ENCODE measurements at places on chromosomes 11 and 22.

DNA sequence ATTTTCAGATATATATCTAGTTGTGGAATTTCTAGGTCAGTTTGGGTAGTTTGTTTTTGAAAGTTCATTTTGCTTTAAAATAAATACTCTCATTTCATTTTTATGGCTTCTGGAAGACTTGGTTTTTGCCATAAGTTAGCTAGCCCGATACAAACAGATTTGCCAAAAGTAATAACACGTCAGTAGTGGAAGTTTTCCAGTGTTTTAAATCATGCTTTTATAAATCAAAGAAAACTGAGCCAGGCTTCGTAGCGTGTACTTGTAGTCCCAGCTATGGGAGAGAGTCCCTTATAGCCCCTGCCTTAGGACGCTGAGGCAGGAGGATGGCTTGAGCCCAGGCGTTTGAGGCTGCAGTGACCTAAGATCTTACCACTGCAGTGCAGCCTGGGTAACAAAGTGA, 21.7 kb upstream of the MICALL1 start:
- DNase-seq: no peak

DNA sequence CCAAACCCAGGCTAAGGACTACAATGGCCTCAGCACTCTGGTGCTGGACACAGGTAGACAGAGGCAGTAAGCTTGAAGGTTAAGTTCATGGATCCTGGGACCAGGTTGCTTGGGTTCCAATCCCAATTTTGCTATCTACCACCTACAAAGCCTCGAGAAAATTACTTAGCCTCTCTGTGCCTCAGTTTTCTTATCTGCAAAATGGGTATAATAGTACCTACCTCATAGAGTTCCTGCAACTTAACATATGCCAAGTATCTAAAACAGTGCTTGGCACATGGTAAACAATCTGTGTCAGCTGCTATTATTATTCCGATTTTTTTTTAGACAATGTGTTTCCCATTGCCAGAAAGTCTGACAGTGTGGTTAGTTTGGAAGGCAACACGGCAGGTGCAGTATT, 37.5 kb downstream of the SYN3 start:
- DNase-seq: no peak

DNA sequence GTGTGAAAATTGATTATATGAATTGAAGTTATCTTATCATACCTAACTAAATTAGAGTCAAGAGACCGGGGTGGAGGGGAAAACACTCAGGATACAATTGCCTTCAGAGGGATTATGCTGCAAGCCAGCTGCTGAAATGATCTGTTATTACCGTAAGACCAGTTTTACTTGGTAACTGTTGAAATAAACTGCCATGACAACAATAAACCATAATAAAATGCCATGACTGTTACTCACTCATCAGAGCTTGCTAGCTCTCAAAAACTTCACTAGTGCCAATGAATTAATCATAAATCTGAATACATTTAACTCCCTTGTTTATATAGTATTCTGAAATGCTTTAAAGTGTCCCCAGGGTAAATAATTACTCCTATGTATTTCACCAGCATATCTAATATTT, 68.2 kb downstream of the CASP12 start:
- no peak for DNase-seq

DNA sequence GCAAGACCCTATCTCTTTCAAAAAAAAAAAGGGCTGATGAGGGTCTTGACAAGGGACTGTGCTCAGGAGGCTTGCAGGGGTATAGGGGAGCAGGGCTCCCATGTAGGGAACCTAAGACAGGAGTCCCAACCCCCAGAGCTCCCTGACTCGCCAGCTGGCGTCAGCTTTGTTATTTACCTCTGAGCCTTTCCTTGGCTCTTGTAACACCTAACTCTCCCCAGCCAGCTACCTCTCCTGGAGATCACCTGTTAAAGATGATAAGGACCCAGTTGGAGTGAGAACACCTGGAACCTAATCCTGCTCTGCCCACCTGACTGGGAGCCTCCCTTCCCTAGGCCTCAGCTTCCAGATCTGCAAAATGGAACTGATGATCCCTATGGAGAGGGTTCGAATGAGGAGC, 13.2 kb downstream of the SLC35E4 start:
- no peak for DNase-seq

GRCh38 chr22:48898524-48899250, 929.0 kb downstream of the BRD1 start:
- DNase-seq: no peak

DNA sequence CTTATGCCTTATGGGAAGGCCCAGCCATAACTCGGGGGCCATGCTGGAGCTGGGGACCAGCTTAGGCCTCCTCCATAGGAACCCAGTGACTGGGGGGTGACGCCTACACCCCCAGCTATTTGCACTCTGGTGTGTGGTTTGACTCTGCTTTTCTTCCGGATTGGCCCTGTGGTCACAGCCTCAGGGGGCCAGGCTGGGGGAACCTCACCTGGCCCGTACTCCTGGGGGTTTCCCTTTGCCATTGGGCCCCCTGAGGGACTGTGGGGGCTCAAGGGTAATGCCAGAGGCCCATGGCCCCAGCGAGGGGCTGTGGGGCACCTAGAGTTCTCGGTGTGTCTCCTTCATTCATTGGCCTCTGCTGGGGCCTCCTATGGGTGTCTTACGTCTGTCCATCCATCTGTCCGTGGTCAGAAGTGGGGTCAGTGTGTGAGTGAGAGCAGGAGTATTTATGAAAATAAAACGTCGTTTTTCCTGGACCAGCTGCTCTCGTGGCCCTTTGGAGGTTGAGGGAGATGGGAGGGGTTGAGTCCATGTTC, 6.3 kb upstream of the SH3BP1 start:
- no peak for DNase-seq

- DNase-seq: no peak
Observed at GRCh38 chr11:126026579-126026978, 36.1 kb downstream of the CDON start.

DNA sequence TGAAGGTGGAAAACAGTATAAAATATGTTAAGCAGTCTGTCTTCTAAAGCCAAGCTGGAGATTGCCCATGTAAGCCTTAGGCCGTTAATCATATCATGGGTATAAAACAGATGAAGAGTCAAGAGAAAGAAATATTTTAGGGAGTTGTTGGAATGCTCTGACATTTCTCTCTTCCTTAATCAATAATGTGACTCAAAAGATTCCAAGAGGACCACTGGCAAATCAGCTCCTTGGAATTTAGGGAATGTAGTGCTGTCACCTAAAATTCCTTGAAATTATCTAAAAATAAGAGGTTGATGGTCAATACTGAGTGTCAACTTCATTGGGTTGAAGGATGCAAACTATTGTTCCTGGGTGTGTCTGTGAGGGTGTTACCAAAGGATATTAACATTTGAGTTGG, 525.9 kb downstream of the KCNA4 start:
- DNase-seq: no peak

DNA sequence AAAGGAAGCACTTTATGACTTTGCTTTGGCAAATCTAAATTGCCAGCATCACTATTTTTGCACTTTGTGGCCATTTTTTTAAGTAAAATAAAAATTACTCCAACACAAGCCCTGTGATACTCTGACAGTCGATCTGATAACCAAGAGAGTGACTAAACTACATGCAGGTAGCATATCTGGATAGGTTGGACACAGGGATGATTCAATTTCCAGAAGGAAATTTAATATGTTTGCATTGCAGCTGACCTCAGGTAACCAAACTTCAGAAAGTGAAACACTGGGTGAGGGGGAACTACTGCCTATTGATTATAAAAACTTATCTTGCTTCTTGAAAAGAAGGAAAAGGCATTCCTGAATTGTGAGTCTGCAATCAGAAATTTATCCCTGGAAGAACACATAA, 13.9 kb downstream of the OR5B3 start:
- DNase-seq: no peak

DNA sequence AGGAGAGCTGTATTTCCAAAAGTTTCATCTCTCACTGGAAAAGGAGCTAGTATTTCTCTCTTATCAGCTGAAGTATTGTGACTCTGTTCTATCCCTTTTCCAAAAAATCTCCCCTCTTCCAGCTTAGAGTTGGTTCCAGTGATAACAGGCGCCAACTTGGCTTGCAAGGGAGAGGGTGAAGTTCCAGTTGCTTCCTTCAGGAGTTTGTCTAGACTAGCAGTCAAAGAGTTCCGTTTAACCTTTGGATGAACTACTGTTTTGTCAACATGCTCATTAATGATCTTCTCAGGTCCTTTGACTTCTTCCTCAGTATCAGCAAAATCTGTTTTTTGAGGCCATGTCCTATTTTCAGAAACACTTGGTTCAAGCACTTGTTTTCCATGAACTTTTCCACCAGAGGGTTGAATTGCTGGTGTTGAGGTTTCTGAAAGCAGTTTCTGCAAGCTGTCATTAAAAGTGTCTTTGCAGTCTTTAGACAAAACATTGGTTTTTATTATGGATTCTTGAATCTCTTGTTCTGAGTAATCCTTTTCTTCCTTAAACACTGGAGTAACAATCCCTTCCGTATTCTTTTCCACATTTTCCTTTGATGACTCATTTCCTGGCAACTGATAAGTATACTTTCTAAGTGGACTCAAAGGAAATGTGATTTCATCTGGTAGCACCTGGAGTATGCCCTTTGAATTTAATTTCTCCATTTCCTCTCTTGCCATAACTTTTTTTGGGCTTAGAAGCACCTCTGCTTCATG, 39.7 kb upstream of the CCDC89 start:
- no peak for DNase-seq

DNA sequence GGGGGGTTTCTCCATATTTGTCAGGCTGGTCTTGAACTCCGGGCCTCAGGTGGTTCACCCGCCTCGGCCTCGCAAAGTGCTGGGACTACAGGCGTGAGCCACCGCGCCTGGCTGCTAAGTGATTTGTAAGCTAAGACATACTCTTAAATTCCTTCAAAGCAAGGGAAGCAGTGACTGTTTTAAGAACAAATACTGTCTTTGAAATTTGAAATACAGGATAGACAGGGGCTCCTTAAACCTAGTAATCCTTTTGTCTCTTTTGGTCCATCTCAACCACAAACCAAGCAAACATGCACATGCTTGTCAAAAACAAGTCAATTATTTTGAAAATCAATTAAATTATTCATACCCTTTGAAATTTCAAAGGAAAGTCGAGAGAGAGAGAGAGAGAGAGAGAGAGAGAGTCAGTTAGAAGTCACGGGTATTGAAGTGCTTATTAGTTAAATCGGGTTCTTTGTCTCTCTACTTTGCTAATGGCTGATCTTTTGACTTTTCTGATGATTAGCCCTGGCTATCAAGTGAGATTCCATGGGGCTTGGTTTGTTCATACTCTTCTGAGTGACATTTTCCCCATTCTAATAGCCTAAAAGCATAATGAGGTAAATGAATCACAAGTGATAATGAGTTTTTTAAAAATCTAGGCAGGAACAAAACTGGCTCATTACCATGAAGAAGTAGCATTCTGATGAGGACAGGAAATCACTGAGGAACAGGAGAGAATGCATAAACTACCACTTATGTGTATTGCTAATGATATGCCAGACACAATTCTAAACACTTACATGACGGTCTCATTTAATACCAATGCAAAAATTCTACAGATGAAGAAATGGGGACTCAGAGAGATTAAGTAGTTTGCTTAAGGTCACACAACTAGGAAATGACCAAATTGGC, 48.0 kb downstream of the MCHR1 start:
- DNase-seq: no peak

DNA sequence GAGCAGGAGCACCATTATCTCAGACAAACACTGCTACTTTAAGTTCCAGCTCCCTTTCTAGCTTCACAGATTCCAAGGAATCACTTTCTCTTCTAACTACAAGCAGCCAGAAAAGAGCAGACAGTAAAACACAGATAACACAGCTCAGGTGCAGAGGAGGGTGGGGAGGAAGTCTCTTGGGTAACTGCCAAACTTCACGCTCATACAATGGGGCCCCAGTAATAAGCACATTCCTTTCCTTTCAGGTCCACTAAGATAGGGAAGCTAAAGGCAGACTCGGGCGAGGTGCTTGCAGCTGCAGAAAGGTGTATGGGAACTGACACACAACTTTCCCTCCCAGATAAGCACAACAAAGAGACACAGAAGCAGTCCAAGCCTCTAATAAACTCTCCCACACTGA, 69.2 kb upstream of the OR9G4 start:
- DNase-seq: no peak

DNA sequence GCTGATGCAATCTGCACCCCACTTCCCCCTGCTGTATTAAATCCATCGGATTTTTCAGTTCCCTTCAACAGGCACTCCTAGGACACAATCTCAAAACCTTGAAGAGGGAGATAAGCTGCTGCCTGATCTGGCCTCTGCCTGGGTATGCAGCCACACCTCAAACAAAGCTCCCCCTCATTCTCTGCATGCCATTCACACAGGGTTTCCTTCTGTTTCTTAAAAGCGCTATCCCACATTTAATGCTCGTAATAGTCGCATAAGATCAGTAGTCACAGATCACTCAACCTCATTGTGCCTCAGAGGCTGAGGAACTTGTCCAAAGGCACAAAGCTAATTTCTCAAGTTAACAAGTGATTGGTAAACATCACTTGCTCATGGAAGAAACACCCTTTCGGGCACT, 34.0 kb downstream of the UQCR10 start:
- DNase-seq: no peak

- no peak for DNase-seq
Observed at GRCh38 chr11:66421492-66422205, 814 bp downstream of the NPAS4 start.

GRCh38 chr11:134819041-134819440, 407.0 kb upstream of the B3GAT1 start:
- DNase-seq: no peak

DNA sequence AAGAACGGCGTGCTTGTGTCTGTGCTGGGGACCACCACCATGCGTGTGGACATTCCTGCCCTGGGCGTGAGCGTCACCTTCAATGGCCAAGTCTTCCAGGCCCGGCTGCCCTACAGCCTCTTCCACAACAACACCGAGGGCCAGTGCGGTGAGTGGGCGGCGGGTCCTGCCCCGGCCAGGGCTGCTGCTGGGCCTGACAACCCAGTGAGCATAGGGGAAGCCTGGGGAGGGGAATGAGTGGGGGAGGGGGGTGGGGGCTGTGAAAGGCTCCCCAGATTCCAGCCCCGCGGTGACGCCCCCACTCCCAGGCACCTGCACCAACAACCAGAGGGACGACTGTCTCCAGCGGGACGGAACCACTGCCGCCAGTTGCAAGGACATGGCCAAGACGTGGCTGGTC, 31.9 kb downstream of the MUC5B start:
- DNase-seq: no peak

- no peak for DNase-seq
Observed at GRCh38 chr11:279966-280705, 1.9 kb downstream of the NLRP6 start.

DNA sequence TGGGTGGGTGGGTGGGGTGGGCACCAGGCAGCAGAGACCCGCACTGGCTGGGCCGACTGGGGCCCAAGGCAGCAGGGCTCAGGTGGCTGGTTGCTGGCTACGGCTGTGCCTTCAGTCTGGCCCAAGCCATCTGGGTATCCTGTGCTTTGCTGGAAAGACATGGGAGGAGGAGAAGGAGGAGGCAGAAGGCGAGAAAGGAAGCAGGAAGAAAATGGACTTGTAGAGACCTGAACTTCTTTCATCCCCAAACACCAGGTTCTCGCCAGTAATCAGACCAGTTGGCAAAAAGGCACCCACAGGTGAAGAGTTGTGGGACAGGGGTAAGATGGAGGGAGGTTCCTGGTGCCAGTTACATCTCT, 78.8 kb downstream of the IGLL1 start:
- no peak for DNase-seq

- DNase-seq: no peak
Observed at GRCh38 chr22:20573176-20573832, 65.9 kb downstream of the MED15 start.

Data from NCI-H1092 treated with DMSO at 0.1 percent for 48 hours (cell line).